Tibial artery (tissue), 4 donors: ENCODE measurements at places on chromosomes 4 and X.

- no peak for DNase-seq
- no peaks in the 10 kb centered on the region for H3K27me3 ChIP-seq
- no peak overlapping the region for H3K4me3 ChIP-seq
- H3K4me1 ChIP-seq: no peaks in the 10 kb centered on the region
- H3K27ac ChIP-seq: no peak overlapping the region
- H3K36me3 ChIP-seq: no peaks in the 10 kb centered on the region
Measured at GRCh38 chr4:148255344-148255720, 186.9 kb downstream of the NR3C2 start.

DNA sequence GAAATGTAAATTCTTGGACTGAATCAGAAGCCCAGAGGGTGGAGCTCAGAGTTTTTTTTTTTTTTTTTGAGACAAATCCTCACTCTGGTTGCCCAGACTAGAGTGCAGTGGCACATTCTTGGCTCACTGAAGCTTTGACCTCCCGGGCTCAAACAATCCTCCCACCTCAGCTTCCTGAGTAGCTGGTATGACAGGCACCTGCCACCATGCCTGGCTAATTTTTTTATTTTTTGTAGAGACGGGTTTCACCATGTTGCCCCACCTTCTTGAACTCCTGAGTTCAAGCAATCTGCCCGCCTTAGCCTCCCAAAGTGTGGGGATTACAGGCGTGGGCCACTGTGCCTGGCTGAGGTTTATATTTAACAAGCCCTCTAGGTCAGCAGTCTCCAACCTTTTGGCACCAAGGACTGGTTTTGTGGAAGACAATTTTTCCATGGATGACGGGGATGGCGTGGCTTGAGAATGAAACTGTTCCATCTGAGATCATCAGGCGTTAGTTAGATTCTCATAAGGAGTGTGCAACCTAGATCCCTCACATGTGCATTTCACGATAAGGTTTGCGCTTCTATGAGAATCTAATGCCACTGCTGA, 76.7 kb downstream of the FHIP1A start:
- no peak overlapping the region for H3K27ac ChIP-seq
- H3K36me3 ChIP-seq: no peaks in the 10 kb centered on the region
- no peak for DNase-seq
- no peaks in the 10 kb centered on the region for H3K4me1 ChIP-seq
- no peak overlapping the region for H3K4me3 ChIP-seq

DNA sequence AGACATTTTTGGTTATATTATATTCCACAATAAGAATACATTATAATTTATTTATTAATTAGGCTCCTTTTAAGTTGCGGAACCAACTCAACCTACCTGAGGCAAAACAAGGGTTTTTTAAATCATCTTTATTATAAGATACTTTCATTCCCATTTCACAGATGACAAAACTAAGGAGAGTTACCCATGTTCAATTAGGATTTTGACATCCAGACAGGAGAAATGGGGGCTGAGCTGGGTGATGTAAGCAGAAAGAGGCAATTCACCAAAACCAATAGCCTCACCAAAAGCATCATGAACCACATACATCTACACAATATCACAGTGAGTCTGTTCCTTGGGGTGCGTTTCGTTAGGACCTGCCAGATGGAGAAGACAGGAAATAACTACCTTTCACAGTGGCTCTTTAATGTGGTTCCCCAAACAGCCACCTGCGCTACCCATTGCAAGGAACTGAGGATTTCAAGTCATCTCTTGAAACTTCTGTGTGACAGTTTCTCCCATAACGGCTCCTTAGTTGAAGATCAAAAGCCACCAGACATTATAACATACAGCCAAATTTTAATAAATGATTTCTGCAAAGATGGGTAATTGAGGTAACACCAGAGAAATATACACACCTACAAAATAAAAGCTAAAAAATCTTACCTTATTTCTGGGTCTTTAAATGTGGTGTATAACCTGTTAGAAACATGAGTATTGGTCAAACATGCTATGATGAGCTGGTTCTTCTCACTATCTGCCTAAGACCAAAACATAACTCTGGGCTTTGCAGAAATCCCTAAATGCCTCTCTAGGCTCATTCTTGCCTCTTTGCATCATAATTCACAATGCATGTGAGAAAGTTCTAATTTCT, 190.6 kb upstream of the LEF1 start:
- H3K27me3 ChIP-seq: peaks cover under 1% of the 10 kb centered on the region
- no peak for DNase-seq
- H3K4me1 ChIP-seq: no peaks in the 10 kb centered on the region
- no peak overlapping the region for H3K4me3 ChIP-seq

DNA sequence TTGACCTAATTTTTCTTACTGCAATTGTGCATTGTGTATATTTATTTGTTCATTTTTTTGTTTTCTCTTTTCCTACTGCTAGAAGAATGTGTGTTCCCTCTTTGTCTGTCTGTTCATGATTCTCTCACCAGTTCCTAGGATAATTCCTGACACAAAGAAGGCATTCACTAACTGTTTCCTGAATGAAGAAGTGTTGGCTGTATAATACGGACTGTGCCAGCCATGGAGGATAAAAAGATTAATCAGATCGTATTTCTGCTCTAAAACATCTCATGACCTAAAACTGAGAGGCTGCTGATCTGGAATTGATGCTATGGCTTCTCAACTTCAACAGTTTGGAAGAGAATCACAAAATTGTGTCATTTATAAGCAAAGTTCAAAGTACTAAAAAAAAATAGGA, 563.1 kb upstream of the FRG1 start:
- H3K4me3 ChIP-seq: no peak overlapping the region
- H3K27me3 ChIP-seq: no peaks in the 10 kb centered on the region
- no peak overlapping the region for H3K27ac ChIP-seq
- DNase-seq: no peak

GRCh38 chr4:31998807-31999206, 1278.6 kb downstream of the PCDH7 start:
- no peak overlapping the region for H3K27ac ChIP-seq
- H3K4me3 ChIP-seq: no peak overlapping the region
- no peaks in the 10 kb centered on the region for H3K27me3 ChIP-seq

DNA sequence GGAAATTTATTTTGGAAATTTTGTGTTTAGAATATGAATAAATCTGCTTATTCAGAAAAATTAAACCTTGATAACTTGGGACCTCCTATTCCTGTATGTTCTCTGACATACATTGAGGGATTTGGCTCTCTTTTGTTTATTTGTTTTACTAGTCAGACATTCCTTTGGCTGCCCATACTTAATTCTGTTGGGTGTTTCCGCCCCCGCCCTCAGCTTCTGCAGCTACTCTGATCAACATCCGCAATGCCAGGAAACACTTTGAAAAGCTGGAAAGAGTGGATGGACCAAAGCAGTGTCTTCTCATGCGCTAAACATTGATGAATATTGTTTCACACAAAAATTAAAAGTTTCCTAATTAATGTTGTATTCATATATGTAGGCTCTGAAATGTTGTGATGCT, 40.5 kb downstream of the RRAGB start:
- H3K4me3 ChIP-seq: no peak overlapping the region
- peaks cover 21% of the 10 kb centered on the region for H3K36me3 ChIP-seq
- no peaks in the 10 kb centered on the region for H3K4me1 ChIP-seq
- DNase-seq: no peak
- H3K27ac ChIP-seq: no peak overlapping the region
- no peaks in the 10 kb centered on the region for H3K27me3 ChIP-seq

DNA sequence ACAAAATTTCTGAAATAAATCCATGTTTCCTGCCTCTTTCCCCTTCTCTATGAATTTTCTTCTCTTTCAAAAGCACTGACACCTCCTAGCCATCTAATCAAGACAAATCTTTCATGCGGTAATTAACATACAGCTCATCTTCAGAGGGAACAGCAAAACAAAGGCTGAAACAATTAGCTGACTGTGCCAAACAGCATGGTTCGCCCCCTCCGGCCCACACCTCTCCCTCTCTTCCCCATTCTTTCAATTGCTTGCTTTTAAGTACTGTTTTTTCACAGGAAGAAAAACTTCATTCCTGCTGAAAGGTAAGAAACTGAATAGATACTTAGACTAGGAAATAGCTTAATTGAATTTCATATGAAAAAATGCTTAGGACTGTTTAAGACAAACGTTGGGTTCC, 291.1 kb upstream of the NOCT start:
- H3K4me1 ChIP-seq: no peaks in the 10 kb centered on the region
- H3K4me3 ChIP-seq: no peak overlapping the region
- H3K27me3 ChIP-seq: no peaks in the 10 kb centered on the region
- H3K27ac ChIP-seq: no peak overlapping the region
- H3K36me3 ChIP-seq: no peaks in the 10 kb centered on the region

DNA sequence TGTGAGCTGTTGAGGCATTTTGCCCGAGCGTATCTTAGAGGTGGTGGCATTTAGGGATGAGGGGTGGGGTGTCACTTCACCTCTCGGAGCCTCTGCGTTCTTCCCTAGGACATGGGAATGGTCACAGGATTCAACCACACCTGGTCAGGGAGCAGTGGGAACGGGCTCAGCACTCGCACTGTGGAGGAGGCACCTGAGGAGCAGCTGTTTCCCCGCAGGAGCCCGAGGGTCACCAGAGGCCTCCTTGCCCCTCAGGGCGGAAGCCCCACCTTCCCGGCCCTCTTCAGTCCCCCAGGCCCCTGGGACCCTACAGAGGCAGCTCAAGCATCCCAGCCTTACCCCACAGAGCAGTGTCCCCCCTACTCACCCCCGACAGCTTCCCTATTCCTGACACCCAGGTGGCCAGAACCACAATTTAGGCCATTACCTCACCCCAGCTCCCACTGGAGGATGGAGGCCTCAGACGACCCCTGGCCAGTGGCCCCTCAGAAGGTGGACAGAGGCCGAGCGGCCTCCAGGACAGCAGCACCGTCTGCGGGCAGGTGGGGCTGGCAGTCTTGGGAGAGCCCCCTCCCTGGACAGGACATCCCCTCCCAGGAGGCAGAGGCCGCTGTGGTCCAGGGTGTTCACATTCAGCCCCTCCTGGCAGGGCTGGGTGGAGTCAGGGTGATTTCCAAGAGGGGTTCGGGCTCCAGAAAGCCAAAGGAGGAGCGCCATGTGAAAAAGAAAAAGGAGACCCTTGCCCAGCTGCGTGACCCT, 4.2 kb upstream of the HTRA3 start:
- no peaks in the 10 kb centered on the region for H3K27me3 ChIP-seq
- no peaks in the 10 kb centered on the region for H3K36me3 ChIP-seq
- no peak overlapping the region for H3K27ac ChIP-seq
- DNase-seq: no peak
- H3K4me3 ChIP-seq: no peak overlapping the region

- no peak overlapping the region for H3K4me3 ChIP-seq
- H3K36me3 ChIP-seq: no peaks in the 10 kb centered on the region
- no peaks in the 10 kb centered on the region for H3K27me3 ChIP-seq
- no peak overlapping the region for H3K27ac ChIP-seq
- DNase-seq: no peak
Measured at GRCh38 chr4:57124145-57124544, 14.0 kb upstream of the IGFBP7 start.

DNA sequence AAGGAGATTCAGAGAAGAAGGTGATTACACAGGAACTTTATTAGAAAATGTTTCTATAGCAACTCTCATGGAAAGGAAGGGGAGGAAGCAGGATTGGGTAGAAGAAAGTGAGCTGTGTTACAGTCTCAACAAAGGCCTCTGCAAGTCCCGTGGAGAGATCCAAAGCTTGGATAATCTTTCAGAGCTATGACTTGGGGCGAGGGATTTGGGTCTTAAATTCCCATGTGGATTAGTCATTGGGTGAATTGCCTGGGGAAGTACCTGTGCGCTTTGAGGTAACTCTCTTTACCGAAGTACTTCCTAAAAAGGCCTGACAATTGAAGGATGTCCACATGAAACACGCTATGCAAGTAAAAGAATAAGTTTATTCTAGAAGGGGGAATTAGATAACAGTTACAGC, 133.8 kb upstream of the ANKRD50 start:
- DNase-seq: no peak
- H3K36me3 ChIP-seq: no peaks in the 10 kb centered on the region
- no peaks in the 10 kb centered on the region for H3K27me3 ChIP-seq

DNA sequence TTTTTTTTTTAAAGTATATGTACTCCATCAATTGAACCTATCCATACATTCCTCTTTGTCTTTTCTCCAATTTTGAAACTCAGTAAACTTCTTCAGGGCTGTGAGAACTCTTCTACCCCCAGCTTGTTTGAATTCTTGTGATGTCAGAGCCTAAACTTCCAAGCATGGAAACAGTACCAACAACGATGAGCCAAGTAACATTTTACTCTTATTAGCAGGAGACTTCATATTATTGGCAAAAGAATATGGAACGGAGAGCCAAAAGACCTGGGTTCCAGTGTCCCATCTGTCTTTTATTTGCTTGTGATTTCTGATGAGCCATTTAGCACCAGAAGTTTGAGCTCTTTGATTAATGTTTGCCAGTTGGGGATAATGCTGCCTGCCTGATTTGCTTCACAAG, 5.3 kb downstream of the DIAPH2 start:
- peak overlapping the region; percentile 36 for H3K27ac ChIP-seq
- H3K4me3 ChIP-seq: no peak overlapping the region
- no peaks in the 10 kb centered on the region for H3K36me3 ChIP-seq
- H3K27me3 ChIP-seq: no peaks in the 10 kb centered on the region
- no peaks in the 10 kb centered on the region for H3K4me1 ChIP-seq

GRCh38 chr4:162804351-162804924, 362.3 kb downstream of the NAF1 start:
- H3K4me3 ChIP-seq: no peak overlapping the region
- no peaks in the 10 kb centered on the region for H3K36me3 ChIP-seq
- DNase-seq: no peak
- H3K4me1 ChIP-seq: no peaks in the 10 kb centered on the region
- H3K27me3 ChIP-seq: no peaks in the 10 kb centered on the region

DNA sequence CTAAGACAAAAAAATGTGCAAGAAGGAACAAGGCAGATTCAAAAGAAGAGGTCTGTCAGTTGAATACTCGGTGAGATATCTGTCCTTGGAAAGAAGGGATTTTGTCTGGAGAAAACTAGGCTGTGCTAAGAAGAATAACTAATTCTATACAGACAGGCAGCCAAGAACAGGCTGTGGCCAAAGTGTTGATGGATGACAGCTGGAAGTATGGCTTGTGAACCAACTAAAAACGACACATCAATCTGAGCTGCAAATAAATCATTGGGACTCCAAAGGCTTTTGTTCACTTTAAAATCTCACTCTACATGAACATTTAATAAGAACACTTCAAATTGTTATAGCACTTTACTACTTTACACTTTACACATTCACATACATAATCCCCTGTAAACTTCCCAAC, 70.5 kb upstream of the IGSF1 start:
- H3K36me3 ChIP-seq: no peaks in the 10 kb centered on the region
- no peak for DNase-seq

DNA sequence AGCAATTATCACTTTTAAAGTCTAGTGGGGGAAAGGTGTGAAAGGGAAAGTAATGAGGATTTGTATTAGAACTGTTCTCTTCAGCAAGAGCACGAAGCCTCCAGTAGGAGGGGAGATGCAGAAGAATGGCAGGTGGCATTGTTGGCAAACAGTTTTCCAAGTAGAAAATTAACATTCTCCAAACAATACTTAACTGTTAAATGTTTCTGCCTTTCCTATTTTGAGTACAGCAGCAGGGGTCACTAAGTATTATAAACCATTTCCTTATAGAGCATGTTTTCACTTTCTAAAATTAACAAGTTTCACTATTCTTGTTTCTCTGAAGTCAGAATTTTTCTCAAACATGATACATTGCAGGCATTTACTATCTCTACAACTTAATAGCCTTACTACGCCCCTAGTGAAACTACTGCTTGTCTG, 58.7 kb downstream of the LEF1 start:
- no peak overlapping the region for H3K27ac ChIP-seq
- H3K4me1 ChIP-seq: no peaks in the 10 kb centered on the region
- no peak overlapping the region for H3K4me3 ChIP-seq
- peaks cover 5% of the 10 kb centered on the region for H3K27me3 ChIP-seq
- no peak for DNase-seq

- peaks cover 3% of the 10 kb centered on the region for H3K36me3 ChIP-seq
- H3K27ac ChIP-seq: no peak overlapping the region
- no peak for DNase-seq
- H3K27me3 ChIP-seq: no peaks in the 10 kb centered on the region
- no peak overlapping the region for H3K4me3 ChIP-seq
Measured at GRCh38 chr4:150820409-150820808, 194.7 kb downstream of the LRBA start.
